Hindlimb muscle (tissue), 1 donor: ENCODE measurements at places on chromosomes 7 and 10. TPM values are rescaled to one million over a fixed set of nuclear protein-coding genes. Genes with fewer than 3 reads are reported as not detected.
A peak's percentile ranks its signal among the peaks of the same experiment; 100 is the strongest.

DNA sequence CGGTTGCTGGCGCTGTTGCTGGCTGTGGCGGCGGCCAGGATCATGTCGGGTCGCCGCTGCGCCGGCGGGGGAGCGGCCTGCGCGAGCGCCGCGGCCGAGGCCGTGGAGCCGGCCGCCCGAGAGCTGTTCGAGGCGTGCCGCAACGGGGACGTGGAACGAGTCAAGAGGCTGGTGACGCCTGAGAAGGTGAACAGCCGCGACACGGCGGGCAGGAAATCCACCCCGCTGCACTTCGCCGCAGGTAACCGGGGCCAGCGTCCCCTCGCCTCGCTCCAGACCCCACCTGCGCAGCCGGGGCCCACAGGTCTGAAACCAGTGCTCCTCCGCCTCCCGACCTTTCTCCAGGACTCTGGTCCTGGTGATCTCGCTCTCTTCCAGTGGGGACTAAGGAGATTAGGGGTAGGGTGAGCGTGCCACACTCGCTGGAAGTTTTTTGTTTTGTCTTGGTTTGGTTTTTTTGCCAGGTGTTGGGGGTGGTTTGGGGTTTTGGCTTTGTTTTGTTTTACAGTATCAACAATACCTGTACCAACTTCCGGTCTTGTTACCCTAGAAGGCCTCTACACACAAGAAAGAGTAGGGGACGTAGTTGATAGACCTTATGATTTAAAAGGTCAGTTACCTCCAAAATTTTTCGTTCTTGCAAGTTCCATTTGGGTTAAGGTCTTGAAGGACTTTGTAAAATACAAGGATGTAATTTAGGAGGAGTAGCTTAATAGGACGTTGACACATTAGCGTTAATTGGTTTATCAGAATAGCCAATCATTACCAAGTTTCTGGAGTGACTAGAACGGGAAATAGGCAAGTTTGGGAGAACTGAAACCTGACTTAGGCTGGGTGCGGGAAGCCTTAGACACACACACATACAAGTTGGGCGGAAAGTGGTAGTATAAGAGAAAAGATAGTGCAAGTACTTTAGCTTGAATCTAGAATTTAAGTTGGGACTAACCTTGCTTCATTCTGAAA is 704 bp downstream of the TNKS2 start:
- DNase-seq, result peak; percentile 38

- no peak for DNase-seq
Observed at GRCh38 chr7:135463908-135464307, 46.0 kb downstream of the CNOT4 start.

The AEBP1 gene
- 72.1 TPM for polyA plus RNA-seq

DNA sequence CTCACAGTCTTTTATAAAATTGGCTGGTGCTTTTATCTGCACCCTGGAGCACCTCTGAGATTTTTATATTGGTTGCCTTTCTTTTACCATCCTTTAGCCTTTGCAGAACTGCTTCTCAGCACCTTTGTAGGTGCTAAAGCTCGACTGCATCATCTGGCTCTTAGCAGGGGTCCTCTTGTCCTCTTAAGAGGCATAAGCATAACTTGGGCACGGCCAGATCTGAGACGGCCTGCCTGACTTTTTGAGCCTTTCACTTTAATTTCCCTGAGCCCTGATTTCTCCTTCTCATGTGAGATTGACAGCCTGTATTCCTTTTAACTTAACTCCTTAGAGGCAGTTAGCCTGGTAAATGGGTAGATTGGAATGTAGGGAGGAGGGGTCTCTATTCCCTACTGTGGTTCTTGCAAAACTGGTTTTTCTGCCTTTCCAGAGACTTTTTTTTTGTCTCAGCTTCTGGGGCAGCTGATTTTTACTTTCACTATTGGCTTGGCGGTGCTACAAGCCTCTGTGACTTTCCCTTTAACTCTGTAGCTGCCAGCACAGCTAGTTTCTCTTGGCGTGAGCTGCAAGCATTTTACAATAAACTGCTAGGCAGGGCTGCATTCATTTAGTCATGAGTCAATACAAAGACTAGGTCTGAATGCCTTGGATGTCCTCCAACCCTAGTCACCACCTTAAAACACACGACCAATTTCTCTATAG is 24.0 kb downstream of the ZPBP start:
- DNase-seq, result peak; percentile 43

The CADPS2 gene
- polyA plus RNA-seq, result 6.0 TPM

GRCh38 chr10:59068581-59069191 is 107.8 kb upstream of the PHYHIPL start:
- peak; percentile 26 for DNase-seq

The GRM3 gene
- polyA plus RNA-seq, result 0.14 TPM

The SFMBT2 gene
- 7.9 TPM for polyA plus RNA-seq

DNA sequence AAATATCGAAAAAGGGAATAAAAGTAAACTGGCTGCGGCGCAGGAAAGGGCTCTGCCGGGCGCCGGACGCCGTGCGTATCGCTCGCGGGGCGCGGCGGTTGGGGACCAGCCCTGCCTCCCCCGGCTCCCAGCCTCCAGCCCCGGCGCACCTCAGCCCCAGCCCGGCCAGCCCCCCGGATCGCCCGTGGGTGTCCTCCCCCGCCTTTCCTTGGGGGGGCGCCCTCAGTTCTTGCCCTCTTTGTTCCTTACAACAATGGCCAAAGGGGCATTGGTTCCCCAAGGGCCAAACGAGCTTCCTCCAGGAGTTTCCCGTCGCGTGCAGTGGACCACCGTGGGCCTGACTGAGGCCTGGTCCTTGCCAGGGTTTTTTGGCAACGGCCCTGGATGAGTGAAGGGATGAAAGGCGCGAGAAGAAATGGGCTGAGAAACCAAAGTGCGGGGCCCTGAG is 1.2 kb downstream of the MACROH2A2 start:
- peak; percentile 7 for DNase-seq

DNA sequence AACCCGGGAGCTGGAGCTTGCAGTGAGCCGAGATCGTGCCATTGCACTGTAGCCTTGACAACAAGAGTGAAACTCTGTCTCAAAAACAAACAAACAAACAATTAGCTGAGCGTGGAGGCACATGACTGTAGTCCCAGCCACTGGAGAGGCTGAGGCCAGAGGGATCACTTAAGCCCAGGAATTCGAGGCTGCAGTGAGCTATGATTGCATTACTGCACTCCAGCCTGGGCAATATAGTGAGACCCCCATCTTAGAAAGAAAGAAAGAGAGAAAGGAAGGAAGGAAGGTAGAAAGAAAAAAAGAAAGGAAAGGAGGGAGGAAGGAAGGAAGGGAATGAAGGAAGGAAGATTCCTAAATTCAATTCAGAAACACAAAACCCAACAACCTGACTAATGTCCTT is 141.3 kb upstream of the TNRC18 start:
- DNase-seq, result no peak

The ASAH2 gene
- polyA plus RNA-seq, result 0.23 TPM

DNA sequence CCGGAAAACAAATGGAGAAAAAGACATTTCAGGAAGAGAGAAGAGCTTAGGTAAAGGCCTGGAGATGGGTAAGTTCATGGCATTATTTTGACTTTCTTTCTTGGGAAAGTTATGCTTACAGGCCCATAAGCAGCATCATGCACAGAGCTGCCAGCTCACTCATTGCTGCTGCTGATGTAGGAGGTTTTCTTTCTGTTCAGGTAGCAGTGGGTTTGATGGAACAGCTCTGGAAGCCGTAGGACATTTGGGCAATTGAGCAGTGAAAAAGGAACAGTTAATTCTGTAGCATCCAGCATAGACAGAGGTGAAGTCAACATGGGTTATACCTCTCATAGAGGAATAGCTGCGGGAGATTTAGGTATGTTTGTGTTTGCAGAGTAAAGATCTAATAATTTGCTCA is 3.3 kb downstream of the CHN2 start:
- DNase-seq, result no peak

- DNase-seq, result no peak
Observed at GRCh38 chr10:21531164-21531563, 2.9 kb upstream of the MLLT10 start.

- DNase-seq, result no peak
Observed at GRCh38 chr7:27689591-27690164, 27.0 kb upstream of the HIBADH start.

The HELLS gene
- 7.7 TPM for polyA plus RNA-seq

DNA sequence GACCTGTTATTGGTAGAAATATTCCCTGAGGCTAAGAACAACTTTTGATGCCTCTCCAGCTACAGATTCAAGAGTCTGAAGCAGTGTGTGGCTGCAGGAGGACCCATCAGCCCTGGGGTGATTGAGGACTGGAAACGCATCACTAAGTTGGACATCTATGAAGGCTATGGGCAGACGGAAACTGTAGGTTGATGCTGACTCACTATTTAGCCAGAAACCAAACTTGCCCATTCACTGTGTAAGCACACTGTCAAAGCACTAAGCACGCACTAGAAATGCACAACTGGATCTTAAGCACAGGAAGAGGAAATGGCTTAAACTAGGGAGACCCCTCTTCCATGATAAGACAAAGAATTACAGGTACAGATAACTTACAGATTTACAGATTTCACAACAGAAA is 20.8 kb downstream of the ACSM6 start:
- no peak for DNase-seq

DNA sequence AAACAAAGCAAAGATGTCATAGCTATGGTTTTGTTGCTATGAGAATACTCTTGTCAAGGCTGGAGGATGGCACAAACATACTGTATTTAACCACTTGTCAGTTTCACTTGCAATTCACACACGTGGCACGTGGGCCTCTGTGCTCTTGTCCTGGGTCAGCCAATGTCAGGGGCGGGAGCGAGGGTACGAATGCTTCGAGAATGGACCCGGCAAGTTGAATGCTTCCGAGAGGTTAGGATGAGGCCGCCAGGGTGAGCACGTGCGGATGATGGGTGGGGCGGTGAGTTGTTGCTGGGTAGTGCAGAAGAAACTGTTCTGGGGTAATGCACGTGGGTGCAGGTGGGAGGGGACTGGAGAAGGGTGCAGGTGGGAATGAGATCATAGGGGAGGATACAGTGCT is 10.4 kb upstream of the OCM2 start:
- DNase-seq, result no peak

The FFAR4 gene
- polyA plus RNA-seq, result 0.43 TPM

DNA sequence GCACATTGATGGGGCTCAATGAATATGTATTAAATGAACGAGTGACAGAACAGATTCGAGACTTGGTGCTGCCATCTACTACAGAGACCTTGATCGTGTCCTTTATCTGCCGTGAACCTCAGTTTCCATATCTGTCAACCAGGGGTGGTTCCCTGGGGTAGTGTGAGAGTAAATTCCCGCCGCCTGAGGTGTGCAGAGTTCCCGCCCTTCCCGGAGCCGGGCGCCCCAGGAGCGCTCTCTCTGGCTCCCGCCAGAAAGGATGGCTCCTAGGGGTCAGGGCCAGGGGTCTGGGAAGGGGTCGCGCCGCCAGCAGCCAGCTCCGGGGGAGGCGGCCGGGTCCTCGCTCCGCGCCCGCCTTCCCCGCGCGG is 333 bp upstream of the PLCE1 start:
- no peak for DNase-seq

The CDHR3 gene
- 14.9 TPM for polyA plus RNA-seq

DNA sequence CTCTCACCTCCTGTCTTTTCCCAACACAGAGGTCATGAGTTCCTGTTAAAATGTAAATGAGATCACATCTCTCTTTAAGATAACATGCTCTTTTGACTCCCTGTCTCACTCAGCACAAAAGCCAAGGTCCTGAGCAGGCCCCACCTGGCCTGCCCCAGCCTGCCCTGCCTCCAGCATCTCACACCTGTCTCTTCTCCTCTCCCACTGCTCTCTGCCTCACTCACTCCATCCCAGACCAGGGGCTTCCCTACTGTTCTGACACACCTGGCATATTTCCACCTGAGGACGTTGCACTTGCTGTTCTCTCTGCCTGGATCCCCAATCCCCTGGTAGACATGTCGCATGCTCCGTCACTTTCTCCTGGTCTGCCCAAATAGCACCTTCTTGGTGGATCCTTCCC is 285.0 kb upstream of the ZMIZ1 start:
- no peak for DNase-seq

DNA sequence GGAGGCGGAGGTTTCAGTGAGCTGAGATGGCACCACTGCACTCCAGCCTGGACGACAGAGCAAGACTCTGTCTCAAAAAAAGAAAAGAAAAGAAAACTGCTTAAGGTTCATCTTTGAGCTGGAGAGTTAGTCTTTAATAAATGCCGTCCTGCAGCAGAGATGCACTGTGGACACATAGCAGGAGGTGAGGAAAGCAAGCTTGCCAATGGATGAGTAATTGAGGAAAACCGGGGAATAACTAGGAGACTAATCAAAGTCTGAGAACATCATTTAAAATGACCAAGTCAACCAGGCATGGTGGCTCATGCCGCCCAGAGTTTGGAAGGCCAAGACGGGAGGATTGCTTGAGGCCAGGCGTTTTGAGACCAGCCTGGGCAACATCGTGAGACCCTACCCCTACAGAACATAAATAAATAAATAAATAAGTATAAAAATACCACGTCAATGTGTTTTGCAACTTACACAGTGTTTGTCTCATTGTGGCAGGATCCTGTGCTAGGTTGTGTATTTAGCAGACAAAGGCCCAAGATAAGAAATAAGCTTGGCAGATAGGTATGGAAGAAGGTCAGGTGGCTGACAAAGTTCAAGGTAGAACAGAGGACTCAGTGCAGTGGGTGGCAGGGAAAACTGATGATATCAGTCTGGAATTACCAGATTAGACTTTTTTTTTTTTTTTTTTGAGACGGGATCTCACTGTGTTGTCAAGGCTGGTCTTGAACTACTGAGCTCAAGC is 115.7 kb upstream of the KMT2C start:
- DNase-seq, result no peak

DNA sequence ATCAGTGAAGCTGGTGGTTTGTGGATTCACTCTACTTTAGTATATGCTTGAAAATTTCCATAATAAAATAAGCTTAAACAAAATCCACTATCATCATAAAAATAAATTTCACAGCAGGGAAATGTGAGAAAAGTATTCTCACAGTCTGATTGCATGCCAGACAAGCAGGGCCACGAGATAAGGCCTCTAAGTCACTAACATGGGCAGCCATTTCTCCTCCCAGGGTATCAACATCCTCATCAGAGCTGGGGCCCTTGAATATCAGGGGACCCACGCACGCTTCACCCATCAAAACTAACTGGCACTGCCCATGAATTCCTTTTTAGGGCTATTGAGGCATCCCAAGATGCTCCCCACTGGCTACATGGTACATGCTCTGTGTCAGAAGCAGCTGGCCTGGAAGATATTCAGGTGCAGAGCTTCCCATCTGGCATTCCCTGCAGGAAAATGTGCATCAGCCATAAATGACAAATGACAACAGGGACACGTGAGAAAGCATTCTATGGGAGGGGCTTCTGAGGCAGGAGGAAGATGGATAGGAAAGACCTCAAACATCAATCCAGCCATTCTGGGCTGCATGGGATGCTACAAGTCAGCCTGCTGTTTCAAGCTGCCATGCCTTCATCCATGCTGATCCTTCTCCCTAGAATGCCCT is 17.4 kb downstream of the CCDC6 start:
- DNase-seq, result no peak

- no peak for DNase-seq
Observed at GRCh38 chr10:49688920-49689319, 9.5 kb downstream of the C10orf53 start.
